ENCODE measurements at places on chromosomes 16 and 17. TPM values are rescaled to one million over a fixed set of nuclear protein-coding genes. Genes with fewer than 3 reads are reported as not detected.
A peak's percentile ranks its signal among the peaks of the same experiment; 100 is the strongest.

DNA sequence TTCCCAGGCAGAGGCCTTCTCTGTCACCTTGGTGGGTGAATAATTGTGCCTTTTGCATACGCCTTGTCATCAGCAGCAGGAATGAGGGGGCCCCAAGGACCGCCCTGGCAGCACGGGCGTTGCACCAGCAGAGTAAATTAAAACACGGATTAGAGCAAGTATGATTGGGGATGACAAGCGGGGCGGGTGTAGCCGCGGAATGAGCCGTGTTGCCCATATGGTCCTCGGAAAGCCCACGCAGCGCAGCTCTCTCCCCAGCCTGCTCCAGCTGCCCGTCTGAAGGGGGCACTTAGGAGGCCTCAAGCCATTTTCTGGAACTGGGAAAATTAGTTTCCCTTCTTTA, 299.4 kb upstream of the IRX3 start:
- peak; percentile 44 for DNase-seq

DNA sequence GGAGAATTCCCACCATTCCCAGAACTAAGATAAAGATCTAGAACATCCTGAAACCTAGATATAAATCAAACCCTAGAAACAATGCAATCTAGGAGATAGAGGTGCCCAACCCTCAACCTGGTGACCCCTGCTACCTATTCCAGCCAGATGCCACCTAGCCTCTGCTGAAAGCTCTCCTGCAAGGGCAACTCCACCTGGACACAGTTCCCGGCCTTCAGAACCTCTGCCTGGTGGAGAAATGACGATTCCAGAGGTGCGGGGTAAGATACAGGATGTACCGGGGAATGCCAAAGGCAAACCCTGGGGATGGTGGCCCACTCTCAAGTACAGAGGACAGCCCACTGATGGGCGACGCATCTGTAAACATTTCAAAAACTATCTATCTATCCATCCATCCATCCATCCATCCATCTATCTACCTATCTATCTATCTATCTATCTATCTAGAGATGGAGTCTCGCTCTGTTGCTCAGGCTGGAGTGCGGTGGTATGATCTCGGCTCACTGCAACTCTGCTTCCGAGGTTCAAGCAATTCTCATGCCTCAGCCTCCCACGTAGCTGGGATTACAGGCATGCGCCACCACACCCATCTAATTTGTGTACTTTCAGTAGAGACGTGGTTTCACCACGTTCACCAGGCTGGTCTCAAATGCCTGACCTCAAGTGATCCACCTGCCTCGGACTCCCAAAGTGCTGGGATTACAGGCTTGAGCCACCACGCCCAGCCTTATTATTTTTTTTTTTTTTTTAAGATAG, 19.0 kb downstream of the MEAK7 start:
- no peak for DNase-seq

CRHR1 gene
- not detected for total RNA-seq

PNMT gene
- 21.3 TPM for total RNA-seq

- no peak for DNase-seq
Measured at GRCh38 chr17:42565523-42566214, 1.2 kb upstream of the MLX start.

DNA sequence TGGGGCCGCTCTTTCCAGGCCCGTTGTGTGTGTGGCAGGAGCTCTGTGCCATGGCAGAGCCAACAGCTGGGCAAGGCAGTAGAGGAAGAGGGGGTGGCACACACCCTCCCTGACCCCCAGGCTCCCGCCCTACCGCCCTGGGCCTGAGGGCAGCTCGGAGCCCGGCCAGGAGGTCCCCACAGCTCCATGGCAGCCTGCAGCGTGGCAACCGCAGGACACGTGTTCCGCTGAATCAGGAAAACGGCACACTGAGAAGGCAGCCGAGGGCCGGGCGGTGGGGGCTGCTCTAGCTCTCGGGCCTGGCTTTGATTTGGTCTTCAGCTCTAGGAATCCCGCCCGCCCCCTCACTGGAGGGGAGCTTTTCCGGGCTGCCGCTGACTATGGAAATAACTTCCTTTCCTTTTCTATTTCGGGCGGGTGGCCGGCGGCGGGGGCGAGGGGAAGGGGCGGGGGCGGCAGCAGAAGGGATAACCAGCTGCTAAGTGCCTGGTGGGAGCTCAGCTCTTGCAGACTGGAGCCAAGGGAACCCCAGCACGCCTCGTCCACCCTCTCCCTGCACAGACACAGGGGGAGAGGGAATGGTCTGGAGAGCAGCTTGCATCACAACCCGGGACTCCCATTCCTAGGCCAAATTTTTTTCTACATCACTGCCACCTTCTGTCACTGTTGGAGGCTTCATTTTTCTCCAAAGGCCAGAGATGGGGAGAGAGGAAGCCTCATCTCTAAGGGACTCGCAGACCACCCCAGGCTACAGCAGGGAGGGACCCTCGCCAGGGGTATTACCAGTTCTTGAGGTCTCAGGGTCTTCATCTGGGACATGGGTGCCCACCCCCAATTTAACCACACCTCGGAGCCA, 24.8 kb upstream of the MRPS23 start:
- peak; percentile 46 for DNase-seq

SPATA32 gene
- not detected for total RNA-seq

GRCh38 chr16:73482310-73482709, 434.4 kb upstream of the ZFHX3 start:
- no peak for DNase-seq

KRT40 gene
- total RNA-seq, result not detected

GRCh38 chr17:42133461-42134041, 10.9 kb downstream of the HSPB9 start:
- no peak for DNase-seq

DNA sequence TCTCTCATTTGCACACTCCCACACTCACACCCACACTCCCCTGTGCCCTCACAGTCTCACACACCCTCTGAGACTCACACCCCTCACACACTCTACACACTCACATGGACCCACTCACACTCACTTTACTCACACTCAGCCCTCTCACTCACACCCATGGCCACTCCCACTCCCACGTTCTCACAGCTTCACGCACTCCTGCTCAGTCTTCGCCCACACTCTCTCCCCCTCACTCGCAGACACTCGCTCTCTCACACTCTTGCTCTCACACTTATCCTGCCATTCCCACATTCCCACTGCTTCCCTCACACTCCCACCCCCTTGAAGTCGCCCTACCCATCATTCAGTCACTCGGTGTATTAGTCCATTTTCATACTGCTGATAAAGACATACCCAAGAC, 47.9 kb downstream of the CCDC182 start:
- no peak for DNase-seq

NLGN2 gene
- 16.8 TPM for total RNA-seq
